ENCODE measurements at places on chromosomes 1 and 21. TPM values are rescaled to one million over a fixed set of nuclear protein-coding genes. Genes with fewer than 3 reads are reported as not detected.

The CRABP2 gene
- total RNA-seq = 2.2 TPM

The COPA gene
- 178 TPM for total RNA-seq

The ITLN2 gene
- total RNA-seq = not detected

The NMNAT2 gene
- not detected for total RNA-seq

The CFAP141 gene
- total RNA-seq = not detected

The OR2T33 gene
- not detected for total RNA-seq

DNA sequence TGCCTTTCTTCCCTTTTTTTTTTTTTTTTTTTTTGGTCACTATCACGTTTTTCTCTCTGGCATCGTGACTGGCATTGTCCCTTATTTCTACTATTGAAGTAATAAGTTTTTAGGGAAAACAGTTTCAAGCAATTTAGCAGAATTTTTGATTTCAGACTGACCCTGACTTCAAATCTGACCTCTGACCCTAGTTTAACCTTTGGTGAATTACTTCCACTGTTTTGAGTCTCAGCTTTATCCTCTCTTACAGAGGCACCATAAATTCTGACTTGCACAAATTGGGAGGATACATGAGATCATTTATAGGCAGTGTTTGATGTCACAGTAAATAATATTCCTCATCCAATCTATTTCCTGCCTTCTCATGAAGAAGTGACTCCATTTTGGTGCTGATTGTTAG, 187.0 kb downstream of the FASLG start:
- no peak for ATAC-seq

- peak; percentile 50 for ATAC-seq
These were observed 28.9 kb downstream of the ODR4 start for GRCh38 chr1:186404454-186405051.

- ATAC-seq = no peak
These were observed 12.0 kb downstream of the SMG7 start for GRCh38 chr1:183484254-183484653.

DNA sequence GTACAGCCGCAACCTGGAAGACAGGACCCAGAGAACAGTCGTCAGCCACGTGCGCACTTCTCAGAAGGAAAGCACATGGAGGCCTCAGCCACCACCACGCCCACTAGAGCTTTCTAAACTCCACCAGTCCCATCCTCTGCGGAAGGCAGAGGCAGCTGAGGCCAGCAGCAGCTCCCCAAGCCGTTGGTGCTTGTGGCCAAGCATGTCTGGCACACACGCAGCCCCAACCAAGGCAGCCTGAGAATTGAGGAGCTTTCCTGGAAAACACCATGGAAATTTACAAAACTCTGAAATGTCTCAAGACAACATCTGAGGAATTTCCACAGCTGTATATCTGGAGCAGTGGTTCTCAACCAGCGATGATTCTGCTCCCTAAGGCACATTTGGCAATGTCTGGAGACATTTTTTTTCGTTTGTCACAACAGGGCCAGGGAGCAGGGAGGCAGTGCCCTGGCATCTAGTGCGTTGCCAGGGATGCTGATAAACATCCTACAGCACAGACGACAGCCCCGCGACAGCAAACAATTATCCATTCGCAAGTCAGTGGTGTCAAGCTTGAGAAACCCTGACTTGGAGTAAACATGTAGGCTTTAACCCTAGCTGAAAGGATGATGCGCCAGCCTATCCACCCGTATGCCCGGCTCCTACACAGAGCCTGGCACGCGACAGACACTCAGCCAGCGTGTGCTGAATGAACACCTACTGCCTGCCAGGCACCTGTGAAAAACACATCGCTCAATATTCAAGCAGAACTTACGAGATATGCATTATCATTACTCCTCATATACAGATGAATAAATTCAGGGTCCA, 24.7 kb downstream of the NPHP4 start:
- ATAC-seq = no peak

DNA sequence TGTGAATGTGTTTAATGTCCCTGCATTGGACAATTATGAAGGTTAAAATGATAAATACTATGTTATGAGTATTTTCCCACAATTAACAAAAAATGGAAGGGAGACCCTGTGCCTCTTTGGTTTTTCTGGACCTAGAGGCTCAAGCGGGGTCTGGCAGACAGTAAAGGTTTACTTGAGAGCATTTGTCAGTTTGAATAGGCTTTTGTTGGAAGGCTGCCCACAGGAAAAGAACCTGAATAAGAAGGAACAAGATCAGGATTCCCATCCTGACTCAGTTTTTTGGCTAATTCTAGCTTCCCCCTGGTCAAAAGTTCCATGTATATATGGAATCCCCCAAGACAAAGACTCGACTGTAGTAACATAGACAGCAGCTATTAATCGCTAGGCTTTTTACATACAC, 150.9 kb upstream of the JUN start:
- no peak for ATAC-seq

DNA sequence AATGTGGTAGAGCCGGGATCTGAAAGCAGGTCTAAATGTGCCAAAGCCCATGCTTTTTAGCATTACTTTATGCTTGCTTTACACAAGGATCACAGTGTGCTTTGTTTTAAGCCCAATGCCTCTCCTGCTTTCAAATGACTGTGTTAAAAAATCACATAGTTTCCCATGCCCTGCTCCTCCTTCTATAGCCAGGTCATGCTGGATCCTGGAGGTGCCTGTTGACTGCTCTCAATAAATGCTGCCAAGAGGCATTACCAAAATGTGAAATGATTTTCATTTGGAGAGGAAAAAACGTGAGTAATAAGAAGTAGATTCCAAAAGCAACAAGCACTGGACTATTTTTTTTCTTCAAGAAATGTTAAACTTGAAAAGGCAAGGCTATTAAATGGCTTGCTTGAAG, 420.7 kb upstream of the USP24 start:
- no peak for ATAC-seq

DNA sequence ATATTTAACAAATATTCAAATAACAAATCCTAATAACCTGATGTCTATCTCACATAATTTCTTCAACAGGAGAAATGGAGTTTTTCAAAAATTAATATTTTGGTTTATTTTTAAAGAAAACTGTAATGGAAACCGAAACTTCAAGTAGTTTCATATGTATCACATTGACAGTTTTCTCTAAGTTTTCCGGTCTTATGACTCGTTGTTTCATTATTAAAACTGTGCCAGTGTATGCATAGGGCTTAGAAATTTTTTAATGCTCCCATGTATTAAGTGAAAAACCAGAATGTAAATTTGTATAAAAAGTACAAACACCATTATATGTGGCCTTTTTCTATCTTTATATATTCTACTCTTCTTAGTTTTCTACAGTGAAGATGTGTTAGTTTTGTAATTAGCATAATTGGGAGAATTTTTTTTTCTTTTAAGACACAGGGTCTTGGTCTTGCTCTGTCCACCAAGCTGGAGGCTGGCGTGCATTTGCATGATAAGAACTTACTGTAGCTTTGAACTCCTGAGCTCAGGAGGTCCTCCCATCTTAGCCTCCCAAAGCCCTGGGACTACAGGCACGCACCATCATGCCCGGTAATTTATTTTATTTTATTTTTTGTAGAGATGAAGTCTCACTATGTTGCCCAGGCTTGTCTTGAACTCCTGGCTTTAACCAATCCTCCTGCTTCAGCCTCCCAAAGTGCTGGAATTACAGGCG, 43.9 kb upstream of the SAMSN1 start:
- peak; percentile 80 for ATAC-seq

DNA sequence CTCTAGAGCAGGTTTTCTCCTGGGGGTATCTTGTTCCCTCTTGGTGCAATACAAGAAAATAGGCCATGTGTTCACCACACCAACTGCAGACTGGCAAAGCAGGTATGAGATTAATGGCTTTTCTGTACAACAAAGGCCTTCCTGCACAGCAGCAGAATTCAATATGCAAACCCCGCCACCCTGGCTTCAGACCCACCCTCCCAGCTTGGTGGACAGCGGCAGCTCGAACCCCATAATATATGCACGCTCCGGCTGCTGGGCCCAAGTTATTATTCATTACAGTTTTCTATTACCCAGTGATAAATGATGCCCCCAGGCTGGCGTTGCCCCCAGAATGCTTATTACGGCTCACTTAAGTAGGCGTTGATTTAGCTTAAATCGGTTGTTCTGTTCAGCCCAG, 144.2 kb downstream of the RRAGC start:
- ATAC-seq = no peak

GRCh38 chr1:203937678-203938330, 76.4 kb downstream of the SNRPE start:
- no peak for ATAC-seq

- ATAC-seq = no peak
These were observed 158.3 kb upstream of the KAZN start for GRCh38 chr1:14440166-14440565.

DNA sequence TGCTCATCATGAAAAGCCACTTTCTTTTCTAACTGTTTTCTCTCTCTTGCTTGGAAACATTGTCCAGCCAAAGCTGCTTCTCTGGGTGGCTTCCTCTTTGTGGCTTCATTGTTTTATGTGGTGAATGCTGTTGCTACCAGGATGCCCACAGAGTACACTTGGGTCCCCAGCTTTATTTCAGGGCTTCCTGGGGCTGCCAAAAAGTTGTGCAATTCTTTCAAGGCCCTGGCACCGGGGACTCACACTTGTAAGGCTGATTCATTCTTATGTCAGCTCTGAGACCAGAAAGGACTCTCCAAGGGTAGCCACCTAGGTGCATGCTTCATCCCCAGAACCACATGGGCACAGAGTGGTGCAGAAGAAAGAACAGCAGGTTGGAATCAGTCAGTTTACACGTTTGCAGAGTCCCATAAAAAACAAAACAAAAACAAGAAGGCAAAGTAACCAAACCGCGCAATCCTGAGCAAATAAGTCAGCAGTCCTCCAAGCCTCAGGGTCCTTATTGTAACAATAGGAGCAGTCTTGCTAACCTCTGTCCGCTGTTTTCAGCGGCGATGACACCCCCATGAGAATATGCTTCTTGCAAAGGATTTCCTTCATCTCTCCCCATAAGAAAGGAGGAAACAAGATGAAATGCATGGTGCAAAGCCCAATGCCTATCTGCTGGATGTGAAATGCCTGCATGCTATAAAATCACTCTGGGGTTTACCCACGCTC, 89.9 kb upstream of the SSX2IP start:
- peak; percentile 58 for ATAC-seq

DNA sequence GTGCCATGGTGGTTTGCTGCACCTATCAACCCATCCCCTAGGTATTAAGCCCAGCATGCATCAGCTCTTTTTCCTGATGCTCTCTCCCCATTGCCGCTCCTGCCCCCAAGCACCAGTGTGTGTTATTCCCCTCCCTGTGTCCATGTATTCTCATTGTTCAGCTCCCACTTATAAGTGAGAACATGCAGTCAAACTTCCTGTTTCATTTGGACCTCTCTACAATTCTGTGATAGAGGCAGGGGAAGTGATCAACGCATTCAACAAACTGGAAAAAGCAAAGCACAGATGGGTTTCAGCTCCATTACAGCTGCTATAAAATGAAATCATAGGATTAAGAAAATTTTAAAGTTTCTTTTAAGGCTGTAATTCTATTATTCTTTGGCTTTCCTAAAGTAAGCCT, 23.3 kb upstream of the CD55 start:
- no peak for ATAC-seq

GRCh38 chr1:8516793-8517556, 199.1 kb downstream of the SLC45A1 start:
- ATAC-seq = peak; percentile 39

Measured in activated T-helper 17 cell treated with anti-CD3 and anti-CD28 coated beads, Interleukin-2, amount 50 U/mL, for 72 hours (primary cell).